ENCODE measurements at places on chromosomes 1 and 21.

DNA sequence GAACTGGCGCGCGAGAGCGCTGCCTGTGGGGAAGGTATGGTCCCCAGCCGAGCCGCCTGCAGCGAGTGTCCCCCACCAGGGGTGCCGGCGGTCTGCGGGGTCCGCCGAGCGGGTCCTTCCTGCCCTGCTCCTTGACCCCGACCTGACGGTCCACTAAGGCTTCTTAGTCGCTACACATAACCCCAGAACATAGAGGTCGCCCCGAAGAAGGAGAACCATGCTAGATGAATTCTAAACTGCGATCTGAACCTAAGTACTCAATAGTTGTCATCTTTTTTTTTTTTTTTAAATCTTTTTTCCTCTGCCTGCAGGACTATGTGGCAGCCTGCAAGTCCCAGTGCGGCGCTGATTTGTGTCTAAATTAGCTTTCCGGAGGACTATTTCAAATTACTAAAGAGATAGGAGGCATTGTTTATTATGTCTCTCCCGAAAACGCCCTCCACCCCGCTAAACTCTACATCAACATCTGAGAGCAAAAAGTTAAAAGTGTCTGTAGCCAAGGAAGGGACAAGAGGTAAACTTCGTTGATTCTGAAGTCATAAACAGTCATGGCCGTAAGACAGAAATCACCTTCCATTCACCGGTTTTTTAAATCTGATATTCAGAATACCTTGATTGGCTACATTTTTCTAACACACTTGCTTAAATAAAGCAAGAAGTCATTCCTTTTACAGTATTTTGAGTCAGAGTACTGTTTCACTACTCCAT lies 476 bp downstream of the AXDND1 start:
- no peak for DNase-seq

DNA sequence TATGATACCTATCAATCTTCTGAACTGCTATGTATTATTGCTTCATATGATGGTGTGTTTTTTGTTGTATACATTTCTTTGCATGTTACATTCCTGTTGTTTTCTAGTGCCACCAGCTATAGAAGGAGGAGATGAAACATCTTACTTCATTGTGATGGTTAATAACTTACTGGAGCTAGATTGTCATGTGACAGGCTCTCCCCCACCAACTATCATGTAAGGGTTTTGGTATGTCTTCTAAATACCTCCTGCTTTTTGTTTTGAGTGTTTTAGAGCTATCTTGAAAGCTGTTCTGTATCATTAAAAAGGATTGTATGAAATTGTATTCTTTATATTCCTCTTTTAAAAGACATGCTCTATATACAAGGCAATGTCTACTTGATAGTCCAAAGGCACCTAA lies 282.7 kb downstream of the HMCN1 start:
- no peak for DNase-seq

DNA sequence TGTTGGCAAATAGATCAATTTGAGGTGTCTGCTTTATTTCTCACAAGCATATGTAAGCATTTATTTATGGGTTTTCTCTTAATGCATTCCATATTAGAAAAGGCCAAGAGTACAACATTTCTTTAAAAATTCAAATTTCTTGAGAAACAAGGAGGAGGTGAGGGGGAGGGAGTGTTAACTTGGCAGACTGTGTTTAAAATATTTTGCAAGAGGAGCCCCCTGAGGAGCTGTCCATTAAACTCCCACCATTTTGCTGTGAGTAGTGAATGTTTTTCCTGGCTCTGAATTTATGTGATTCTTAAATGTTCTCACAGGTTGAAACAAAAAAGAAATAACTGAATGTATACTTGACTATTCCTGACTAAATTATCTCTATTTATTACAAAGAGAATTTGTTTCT lies 363.8 kb downstream of the PTPRC start:
- no peak for DNase-seq

- DNase-seq, result no peak
Observed at GRCh38 chr1:35532497-35533223, 24.5 kb downstream of the KIAA0319L start.

DNA sequence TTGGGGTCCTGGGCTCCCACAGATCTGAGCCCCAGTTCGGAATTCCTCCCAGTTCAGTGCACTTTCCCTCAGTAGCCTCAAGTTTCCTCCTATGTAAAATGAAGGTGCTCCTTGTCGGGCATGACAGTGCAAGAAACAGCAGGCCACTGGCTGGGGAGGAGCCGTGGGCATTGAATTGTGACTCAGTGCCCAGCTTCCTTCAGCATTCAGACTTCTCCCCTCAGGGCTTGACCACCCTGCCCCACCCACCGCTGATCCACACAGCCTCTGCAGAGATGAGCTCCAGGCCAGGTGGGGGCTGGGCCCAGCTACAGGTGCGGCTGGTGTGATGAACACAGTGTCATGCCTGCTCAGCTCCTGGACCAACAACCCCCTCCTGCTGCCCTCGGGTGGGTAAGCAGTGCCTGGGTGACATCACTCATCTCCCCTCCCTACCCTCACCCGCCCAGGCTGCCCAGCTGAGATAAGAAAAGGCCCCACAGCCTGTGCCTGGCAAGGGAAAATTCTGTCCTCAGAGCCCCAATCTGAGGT lies 4.9 kb downstream of the MOB3C start:
- DNase-seq, result no peak

GRCh38 chr1:100308777-100309176 lies 42.8 kb downstream of the RTCA start:
- no peak for DNase-seq

- DNase-seq, result no peak
Observed at GRCh38 chr1:68000191-68000590, 50.2 kb downstream of the DIRAS3 start.

- DNase-seq, result no peak
Observed at GRCh38 chr1:72362538-72362937, 80.2 kb upstream of the NEGR1 start.

- DNase-seq, result no peak
Observed at GRCh38 chr1:229229721-229230139, 41.2 kb upstream of the RAB4A start.

DNA sequence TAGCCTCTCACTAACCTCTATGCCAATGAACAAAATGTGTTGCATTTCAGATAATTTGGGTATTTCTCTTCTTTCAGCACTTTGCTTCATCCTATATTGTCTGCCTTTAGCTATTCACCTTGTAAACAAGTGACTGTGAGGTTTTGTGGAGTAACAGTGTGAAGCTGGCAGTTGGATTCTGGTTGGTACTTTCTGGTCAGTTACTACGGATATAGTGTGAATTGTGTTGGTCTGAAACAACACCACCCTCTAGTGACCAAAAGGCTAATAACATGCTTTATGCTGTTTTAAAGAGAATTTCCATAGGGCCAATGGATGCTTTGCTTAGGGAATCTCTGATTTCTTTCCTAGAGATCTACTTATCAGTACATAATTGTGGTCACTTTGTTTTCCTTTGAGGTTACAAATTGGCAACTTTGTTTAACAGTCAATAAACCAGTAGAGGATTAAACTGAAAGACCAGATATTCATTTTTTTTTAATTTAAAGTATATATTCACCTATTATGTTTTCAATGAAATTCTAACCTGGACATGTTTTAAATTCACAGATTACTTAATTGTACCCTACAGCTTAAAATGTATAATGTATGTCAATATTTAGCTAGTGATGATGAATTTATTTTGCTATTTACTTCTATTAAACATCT lies 2.5 kb upstream of the PTGER3 start:
- DNase-seq, result no peak

DNA sequence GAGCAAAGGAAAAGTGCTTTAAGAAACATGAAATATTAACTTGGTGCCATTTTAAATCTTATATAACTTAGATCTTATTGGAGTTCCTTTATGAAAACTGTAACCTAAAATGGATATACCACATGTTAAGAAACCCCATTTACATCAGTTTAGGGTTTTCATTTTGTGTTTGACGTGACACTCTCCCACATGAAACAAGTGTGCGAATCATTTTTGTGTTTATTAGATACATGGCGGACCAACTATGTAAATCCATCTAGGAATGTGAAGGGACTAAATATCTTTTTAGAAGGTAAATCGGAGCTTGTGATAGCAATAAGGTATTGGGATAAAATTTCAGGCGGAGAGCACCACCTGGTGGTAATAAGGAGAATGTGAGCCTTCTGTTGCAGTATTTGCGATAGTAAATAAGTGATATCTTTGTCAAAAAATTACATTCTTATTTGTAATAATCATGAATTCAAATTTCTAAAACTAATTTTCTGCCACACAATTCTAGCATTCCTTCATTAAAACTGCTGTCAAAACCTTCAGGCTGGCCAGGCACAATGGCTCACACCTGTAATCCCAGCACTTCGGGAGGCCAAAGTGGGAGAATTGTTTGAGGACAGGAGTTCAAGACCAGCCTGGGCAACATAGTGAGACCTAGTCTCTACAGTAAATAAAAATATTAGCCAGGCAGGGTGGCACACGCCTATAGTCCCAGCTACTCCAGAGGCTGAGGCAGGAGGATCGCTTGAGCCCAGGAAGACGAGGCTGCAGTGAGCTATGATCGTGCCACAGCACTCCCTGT lies 31.3 kb downstream of the SMAP2 start:
- no peak for DNase-seq

DNA sequence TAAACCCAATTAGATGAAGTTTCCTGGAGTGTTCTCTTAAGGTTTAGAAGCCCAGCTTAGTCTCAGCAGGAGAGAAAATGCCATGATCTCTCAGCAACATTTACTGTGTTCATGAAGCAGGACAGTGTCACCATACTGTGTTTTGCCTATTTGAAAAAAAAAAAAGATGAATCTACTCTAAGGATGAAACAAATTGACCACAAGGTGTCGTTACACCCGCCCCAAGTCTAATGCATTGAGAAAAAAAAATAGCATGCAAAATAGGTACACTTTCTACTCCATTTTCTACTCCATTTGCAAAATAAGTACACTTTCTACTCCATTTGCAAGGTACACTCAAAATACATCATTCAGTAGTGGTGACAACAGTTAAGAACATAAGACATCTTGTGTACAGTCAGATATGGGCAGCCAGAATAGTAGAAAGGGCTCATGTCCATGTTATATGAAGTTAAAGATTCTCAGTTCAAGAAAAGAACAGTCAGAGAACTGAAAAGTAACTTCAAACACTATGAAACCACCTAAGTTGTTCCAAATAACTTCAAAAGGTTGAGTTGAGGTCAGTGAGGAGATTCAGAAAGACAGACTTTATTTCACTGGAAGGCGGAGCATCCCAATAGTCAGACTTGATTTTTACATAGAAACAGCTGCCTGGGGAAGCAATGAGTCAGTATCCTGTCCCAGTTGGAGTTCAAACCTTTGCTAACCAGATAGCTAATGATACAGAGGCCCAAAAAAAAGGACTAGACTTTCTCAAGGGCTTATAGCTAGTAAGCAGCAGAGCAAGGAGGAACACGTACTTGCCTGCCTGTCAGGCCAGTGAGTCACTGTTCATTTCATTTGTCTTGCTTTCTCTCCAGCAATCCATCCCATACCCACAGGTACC lies 13.3 kb downstream of the PLPPR5 start:
- DNase-seq, result no peak

- DNase-seq, result no peak
Observed at GRCh38 chr1:235882816-235883215, 16.1 kb upstream of the LYST start.

DNA sequence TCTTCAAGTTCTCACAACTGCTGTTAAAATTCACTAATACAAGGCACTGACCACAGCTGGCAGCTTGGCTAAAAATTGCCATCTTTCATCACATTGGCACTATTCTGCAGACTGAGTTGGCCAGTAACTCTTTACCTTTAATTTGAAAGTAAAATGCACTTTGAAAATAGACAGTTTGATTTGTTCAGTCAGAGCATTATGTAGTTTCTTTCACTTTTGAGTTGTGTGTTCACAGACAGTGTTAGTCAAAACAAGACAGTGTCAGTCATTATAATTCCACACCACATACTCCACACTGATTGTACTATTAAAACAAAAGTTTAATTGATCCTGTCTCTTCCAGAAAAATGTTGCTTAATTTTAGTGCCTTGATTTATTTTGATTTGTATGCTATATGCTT lies 160.7 kb downstream of the SDCCAG8 start:
- no peak for DNase-seq

DNA sequence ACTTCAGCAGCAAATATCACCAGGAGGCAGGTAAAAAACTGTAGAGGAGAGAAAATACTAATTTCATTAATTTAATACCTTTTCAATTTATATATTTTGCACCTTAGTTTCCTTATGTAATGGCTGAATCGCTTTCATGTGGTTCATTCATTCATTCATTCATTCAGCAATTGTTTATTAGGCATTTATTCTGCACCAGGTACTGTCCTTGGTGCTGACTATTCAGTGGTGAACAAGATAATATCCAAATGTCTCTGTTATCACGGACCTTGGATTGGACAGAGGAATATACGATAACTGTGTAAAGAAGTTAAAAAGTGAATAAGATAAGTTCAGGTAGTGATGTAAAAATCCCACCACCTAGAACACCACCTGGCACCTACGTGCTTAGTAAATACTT lies 28.8 kb downstream of the TSPAN2 start:
- no peak for DNase-seq

GRCh38 chr1:20587661-20588053 lies 1.2 kb upstream of the CDA start:
- no peak for DNase-seq

DNA sequence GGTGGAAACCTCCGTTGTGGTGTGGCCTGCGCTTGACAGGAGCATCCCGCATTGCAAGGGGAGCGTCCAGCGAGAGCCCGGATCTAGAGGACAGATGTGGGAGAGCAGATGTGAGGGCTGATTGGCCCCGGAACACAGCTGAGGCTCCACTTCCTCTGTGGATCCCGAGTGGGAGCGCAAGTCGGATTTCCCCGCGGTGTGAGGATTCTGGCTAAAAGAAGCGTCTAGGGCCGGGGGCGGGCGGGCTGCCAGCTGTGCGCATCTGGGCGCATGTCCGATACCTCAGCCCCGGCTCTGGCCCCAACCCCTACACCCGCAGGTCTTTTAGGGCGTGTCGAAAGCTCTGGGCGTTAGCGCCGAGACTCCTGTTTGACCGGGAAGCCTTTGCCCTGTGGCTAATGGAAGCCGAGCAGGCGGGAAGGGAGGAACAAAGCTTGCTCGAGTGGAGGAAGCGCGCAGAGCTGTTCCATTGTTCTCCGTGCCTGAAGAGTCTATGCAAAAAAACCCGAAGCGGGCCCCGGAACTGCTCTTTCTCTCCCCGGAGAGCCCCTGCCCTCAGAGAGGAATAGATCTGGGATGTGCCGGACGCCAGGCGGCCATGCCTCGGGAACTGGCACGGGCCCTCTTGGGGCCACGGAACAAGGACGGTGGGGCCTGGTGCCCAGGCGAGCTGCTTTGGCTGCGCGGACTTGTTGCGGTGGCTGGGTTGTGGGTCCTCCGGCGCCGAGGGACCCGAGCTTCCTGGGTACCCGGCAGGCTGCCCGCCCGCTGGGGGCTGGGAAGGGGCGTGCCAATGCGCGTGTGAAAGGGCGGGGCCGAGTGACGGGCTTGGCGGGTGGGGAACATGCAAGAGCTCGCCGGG lies 111.1 kb downstream of the NAV1 start:
- no peak for DNase-seq

DNA sequence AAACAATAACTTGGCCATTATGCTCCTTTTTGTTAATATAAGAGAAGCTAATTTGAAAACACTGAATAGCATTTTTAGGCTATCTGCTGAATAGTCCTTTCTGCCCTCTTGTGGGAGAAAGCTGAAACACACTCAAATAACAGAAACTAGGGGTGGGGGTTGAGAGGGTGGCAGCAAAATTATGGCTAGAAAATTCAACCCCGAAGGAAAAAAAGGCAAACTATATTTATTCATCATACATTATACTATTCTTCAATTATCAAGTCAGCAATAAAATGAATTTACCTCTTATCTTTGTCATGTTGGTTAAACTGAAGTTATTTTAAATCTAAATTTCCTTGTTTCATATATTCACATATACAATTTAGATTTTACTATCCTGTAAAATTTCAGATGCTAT lies 255.9 kb downstream of the FAF1 start:
- no peak for DNase-seq

GRCh38 chr1:169585181-169585580 lies 1.1 kb downstream of the F5 start:
- DNase-seq, result no peak
